Hindlimb muscle (tissue), 1 donor: ENCODE measurements at places on chromosomes 5 and 9.

DNA sequence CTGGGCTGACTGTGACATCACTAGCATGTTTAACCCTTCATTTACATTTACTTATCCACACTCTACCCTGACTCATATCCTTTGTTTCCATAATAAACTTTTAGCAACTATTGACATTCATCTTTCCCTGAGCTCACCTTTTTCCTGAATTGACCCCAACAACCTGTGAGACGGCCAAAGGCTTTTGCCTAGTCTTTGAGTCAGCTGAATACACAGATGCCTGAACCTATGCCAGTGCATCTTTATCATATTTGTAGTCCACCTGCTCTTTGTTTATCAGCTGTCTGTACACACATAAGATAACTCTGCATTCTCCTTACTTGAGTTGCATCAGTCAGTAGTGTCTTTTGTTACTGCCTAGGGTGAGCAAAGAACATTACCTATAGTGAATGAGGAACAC is 128.5 kb upstream of the HMHB1 start:
- DNase-seq, result peak; percentile 36

- no peak for DNase-seq
Observed at GRCh38 chr9:2377117-2377516, 244.5 kb upstream of the VLDLR start.

DNA sequence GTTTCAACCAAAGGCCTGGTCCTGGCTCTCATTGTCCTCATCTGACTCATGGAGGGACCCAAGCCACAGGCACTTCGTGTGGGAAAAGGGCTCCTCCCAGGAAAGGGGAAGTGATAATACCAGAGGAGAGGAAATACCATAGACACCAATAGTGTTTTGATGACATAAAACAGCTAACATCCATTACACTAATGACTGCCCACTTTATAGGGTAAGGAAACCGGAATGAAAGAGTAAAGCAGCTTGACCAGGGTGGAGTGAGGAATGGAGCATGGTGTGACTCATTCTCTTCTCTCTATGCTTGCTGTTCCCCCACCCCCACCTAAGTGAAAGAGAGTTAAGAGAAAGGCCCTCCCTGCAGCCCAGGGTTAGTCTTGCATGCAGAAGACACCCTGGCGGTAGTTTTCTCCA is 67.4 kb upstream of the HRH2 start:
- no peak for DNase-seq

DNA sequence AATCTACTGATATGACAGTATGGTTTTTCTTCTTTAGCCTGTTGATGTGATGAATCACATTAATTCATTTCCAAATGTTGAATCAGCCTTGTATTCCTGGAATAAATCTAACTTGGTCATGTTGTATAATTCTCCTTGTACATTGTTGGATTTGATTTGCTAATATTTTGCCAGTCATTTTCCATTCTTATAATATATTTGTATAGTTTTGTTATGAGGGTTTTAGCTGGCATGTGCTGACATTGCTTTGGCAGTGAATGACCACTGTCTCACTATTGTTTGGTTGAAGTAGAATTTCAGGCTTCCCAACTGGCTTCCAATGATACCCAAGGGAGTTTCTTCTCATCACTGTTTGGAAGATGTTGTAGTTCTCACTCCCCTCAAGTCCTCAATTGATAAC is 983.0 kb upstream of the PTPRD start:
- DNase-seq, result no peak

DNA sequence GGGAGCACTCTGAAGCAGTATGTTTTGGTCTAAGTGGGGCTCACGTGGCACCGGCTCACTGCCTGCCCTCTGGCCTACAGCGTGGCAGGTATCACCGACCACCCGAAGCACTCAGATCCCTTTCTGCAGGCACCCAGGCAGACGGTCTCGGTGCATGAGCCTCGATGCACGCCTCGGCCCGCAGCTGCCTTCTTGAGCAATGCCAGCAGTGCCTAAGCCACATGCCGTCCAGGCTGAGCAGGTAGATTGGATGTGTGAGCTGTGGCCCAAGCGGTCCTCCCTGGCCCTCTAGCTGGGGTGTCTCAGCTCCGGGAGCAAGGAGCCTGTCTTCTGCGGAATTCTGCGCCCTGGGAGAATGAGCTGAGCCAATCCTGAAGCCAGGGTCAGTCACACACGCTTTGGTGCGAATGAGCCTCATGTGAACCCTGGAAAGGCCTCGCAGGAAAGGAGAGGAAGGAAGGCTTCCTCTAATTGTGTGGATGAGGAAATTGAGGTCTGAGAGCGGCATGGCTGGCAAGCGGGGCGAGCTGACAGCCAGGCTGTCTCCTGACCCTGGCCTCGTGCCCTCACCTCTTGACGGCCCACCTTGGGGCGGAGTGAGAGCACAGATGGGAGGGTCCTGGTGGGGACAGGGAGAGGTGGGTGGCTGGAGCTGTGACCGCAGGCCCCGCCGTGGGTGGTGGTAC is 14.4 kb downstream of the RXRA start:
- DNase-seq, result no peak

DNA sequence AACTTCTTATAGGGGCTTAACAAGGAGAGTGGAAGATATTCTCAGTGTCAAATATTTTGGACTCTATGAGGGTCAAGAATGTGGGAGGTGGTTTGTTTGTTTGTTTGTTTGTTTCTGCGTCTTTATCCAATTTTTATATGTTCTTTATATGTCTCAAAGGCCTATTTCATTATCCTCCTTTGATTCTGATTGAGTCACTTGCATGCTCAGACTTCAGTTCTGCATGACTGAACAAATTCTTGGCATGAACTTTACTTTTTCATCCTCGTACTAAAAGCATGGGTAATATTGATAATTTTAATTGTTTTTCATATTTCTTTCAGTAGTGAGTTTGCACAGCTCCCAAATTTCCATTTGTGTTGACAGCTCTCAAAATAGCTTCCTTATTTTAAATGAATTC is 19.2 kb upstream of the ERBIN start:
- DNase-seq, result no peak

DNA sequence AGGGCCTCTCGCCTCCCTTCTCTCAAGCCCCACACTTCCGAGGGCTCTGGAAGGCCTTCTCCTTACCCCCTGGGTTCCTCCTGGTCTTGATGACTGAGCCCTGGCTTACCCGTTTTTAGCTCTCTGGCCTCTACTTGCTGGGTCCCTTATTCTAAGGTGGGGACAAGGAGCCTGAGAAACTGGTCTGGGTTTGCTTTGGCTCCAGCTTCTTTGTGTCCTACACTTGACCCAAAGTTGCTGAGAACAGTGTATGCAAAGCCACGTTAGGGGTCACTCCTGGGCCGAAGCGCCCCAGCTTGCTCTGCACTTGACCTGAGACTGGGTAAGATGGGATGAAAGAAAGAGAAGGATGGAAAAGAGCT is 788 bp downstream of the ZNF346 start:
- DNase-seq, result no peak

- no peak for DNase-seq
Observed at GRCh38 chr9:34686732-34687131, 4.3 kb downstream of the CCL19 start.

- DNase-seq, result no peak
Observed at GRCh38 chr5:140432916-140433315, 31.3 kb downstream of the ANKHD1 start.

- DNase-seq, result no peak
Observed at GRCh38 chr9:88680505-88681160, 145.7 kb downstream of the NXNL2 start.

- DNase-seq, result no peak
Observed at GRCh38 chr5:65073250-65073661, 304.5 kb downstream of the CWC27 start.

DNA sequence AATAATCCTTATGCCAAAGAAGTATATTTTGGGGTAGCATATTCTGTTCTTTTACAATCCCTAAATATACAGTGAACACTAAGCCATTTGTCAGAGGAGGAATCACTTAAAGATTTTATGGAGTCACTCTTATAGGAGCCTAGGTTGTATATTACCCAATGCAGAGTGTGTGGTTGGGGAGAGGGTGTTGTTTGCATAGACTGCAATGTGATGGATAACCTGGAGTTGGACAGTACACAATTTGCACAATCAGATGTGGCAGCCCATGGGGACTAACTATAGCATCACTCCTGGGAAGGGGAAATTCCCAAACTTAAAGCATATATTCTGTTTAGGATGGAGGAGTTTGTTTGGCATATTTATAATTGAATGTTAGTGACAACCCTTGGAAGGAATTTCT is 9.6 kb upstream of the NDFIP1 start:
- DNase-seq, result no peak

- DNase-seq, result no peak
Observed at GRCh38 chr5:10440367-10440990, 1.2 kb upstream of the ROPN1L start.

- DNase-seq, result no peak
Observed at GRCh38 chr5:77697692-77698091, 59.2 kb upstream of the OTP start.

GRCh38 chr9:20320921-20321320 is 301.4 kb downstream of the MLLT3 start:
- DNase-seq, result no peak

DNA sequence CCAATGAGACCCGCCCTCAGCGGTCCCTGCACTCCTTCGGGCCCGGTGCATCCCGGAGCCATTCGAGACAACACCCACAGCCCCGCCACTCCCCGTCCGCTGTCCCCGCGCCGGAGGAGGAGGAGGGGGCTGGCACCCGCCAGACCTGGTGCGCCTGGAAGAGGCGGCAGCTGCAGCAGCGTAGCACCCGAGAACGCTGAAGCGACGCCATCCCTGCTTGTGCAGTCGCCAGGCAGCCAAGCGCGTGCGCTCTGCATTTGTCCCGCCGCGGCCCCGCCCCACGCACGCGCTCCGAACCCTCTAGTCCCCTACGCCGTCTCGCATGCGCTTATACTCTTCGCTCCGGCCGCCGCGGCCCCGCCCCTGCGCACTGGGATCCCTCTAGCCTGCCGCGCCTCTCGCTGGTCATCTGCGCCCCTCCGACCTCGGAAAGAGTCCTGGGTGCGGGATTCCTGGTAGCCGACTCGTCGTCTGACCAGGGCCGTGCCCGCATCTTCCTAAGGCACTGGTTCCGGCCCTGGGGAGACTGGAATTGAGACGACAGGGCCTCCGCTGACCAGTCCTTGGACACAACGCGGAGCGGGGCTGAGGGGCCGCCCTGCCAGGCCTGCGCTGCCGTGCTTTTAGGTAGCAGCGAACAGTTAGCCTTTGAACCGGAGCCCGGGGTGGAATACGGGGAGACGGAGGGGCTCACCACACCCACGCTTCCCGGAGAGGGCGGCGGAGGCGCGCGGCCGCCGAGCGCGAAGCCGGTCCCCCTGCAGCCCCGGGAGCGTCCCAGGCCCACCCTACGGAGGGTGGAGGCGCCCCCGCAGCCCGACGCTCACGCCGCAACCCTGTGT is at the start of gene MRNIP:
TSS of gene MRNIP (minus strand) at position 232 of the 842 bp plus-strand sequence. CDS start at position 211, 21 bp downstream.
- DNase-seq, result peak; percentile 98

GRCh38 chr9:35367451-35367850 is 122.5 kb upstream of the RUSC2 start:
- DNase-seq, result no peak

DNA sequence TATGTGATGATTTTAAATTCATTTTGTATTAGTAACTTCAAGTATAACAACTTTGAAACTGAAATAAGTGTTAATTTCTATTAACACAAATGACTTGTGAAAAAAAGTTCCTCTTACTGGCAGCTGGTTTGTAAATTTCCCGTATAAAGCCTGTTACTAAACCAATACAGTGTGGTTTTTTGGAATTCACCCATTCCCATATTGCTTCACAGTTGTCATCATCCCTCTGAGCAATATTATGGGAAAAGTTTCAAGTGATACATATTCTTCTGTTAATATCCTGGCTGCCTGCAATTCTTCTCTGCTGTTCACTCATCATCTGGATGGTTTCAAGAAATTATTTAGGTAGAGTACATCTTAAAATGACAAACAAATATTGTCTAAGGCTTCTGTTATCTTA is 1185.1 kb upstream of the C9orf72 start:
- no peak for DNase-seq

DNA sequence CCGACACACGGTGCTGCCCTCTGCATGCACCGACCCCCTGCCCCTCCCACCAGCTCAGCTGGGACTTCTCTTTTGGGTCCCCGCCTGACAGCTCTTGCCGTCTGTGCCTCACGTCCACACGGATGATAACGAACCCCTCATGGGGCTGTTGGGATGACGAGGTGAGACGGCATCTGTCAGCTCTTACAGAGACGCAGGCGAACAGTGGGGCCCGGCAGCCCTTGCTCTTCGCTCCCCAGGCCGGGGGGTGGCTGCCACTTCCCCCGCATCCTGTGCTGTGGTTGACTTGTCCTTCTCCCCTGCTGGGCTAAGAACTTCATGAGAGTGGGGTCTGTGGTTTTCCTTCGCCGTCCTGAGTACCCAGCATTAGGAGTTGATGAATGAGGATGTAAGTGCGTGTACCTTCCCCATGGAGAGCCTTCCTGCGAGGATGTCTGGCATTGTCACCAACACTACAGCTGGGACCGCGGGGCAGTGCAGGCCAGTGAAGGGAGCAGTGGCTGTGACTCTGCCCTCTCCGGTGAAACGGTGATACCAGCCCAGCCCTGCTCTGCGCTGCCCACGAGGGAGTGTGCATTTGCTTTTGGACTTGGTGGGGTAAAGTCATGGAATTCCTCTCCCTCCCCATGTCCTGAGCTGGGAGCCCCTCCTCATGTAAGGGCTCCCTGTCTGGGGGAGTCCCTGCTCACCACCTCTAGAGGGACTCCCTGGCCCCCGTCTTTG is 23.2 kb downstream of the HK3 start:
- no peak for DNase-seq

DNA sequence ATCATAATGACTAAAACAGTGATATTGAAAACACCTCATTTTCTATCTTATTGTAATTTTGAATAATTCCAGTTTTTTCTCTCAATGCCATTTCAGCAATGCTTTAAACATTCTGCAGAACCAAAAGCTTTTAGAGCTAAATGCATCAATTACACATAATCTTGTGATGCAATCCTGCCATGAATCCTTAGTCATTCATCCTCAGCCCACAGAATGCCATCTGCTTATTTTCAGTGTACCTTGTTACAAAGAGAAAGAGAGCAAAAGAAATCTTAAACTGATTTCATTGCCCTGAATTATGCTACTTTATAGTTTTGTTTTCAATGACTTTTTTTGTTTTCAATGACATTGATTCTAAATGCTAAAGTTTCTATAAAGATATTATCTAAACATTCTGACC is 1234.8 kb upstream of the C9orf72 start:
- no peak for DNase-seq

- peak; percentile 57 for DNase-seq
Observed at GRCh38 chr5:56319526-56320181, 86.5 kb upstream of the ANKRD55 start.

DNA sequence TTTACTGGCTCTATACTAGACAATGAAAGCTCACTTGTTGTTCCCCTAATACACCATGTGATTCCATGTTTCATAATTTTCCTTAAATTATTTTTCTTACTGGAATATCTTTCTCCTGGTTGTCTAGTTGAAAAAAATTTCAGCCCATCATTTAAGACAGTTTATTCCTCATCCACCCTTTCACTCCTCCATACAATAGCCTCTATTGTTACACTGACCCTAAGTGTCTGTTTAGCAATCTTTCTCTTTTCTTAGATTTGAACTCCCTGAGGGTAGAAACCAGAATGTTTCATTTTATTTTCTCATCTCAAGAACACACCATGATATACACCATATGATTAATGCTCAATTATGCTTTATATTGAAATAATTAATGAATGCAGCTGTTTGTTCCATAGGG is 413.4 kb upstream of the ITGA1 start:
- no peak for DNase-seq
